ENCODE measurements at places on chromosomes 6 and 20. TPM values are rescaled to one million over a fixed set of nuclear protein-coding genes. Genes with fewer than 3 reads are reported as not detected.

DNA sequence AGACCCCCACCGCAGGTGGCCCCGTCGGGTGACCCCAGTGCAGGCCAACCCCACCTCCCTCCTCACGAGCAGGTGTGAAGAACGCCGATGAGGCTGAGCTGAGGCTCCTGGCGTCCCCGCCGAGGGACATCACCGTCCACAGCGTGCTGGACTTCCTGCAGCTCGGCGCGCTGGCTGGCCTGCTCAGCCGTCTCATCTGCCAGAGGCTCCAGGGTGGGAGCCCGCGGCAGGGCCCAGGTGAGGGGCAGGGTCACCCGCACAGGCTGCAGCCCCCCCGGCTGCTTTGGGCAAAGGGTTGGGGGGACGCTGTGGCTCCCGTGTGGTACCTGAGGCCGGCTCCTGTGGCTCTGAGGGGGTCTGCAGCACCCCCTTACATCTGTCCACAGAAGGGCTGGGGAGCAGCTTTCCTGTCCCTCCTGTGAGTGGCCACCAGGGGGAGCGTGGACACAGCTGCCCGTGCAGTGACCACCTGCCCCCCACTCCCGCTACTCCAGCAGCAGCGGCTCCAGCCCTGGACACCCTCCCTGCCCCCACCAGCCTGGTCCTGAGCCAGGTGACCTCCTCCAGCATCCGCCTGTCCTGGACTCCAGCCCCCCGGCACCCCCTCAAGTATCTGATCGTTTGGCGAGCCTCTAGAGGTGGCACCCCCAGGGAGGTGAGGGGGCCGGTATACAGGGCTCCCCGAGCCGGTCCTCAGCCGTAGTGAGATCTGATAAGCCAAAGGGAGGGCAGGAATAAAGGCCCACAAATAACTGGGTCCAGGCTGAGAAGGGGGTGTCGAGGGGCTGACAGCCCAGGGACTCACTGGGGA is 16.5 kb downstream of the COL20A1 start:
- no peak for DNase-seq

DNA sequence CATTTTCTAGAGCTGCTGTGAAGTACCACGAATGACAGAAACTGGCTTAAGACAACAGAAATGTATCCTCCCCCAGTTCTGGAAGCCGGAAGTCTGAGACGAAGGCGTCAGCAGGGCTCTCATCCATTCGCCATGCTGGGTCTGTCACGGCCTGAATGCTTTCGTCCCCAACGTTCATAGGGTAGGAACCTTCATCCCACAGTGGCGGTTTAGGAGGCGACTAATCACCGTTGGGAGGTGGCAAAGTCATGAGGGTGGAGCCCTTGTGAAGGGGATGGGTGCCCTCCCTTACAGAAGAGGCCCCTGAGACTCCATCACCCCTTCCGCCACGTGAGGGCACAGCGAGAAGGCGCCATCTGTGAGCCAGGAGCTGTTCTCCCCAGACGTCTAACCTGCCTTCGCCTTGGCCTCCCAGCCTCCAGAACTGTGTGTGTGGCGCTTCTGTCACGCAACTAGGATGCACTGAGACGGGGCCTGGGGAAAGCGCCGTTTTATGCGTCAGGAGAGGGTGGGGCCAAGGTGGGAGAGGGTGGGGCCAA is 250.3 kb downstream of the TTLL2 start:
- no peak for DNase-seq

SDHAF4 gene
- 5.4 TPM for total RNA-seq

- no peak for DNase-seq
These were observed 189.4 kb upstream of the PREP start for GRCh38 chr6:105592329-105592728.

DNA sequence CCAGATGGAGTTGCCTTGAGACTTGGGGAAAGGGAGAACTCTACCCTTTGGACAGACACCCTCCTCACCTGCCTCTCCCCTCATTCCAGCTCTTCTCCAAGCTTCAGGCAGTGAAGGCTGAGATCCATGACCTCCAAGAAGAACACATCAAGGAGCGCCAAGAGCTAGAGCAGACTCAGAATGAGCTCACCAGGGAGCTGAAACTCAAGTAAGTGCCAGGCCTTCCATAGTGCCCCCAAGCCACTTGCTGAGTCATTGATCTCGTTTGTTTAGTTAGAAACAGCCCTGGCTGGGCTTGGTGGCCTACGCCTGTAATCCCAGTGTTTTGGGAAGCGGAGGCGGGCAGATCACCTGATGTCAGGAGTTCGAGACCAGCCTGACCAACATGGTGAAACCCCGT is 39.2 kb downstream of the KIF3B start:
- no peak for DNase-seq

DNA sequence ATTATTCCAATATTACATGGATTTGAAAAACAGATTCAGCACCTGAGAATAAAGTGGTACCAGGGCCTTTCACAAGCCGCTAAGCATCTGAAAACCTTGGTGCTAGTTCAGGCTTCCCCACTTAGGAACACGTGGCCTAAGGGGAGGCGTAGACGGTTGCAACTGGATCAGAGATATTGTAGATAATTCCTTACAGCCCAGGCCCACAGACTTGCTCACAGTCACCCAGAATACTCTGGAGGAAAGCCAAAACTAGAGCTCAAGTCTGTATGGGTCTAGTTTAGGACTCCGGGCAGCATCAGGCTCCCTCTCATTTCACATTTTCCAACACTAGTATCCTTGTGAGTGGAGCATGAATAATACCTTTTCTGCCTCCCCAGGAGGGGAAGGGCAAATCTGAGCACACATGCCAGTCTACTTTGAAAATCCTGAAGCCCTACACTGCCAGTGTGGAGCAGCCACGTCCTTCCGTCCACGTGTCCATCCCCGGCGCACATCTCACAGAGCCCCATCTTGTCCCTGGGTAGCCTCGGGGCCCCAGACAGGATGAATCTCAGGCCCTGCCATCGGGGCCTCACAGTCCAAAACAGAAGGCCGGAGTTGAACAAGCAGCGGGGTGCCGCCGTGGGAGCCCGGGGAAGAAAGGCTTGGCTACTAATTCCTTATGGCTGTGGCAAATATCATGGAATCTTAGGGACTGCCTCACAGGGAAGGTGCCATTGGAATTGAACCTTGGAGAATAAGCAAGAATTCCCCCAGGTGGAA is 299.3 kb downstream of the NRN1 start:
- DNase-seq = no peak

DNA sequence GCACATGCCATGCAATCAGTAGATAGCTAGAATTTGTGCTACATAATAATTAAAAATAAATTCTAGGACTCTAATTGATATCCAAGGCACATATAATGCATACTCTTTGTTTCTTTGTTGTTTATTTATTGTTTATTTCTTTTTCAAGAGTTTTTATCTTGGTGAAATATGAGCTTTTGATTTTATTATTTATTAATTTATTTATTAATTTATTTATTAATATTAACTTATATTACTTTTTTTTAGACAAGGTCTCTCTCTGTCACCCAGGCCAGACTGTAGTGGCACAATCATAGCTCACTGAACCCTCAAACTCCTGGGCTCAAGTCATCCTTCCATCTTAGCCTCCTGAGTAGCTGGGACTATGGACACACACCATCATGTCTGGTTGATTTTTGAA is 519.9 kb downstream of the HAO1 start:
- no peak for DNase-seq

DNA sequence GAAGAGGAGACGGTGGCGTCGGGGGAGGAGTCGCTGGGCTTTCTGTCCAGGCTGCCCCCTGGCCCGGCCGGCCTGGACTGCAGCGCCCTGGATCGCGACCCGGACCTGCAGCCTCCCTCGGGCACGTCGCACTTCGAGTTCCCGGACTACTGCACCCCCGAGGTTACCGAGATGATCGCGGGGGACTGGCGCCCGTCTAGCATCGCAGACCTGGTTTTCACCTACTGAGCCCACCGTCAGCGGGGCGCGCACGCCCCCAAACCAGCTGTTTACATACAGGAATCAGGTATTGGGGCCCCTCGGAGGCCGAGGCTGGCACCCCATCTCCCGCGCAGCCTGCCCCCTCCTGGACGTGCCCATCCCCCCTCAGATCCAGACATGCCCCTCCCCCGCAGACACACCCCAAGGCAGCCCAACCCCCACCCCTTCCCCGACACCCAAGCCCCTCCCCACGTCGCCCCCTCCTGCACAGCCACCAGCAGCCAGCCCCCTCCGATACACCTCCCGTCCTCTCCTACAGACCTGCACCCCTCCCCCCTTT is 1.4 kb downstream of the SOX12 start:
- DNase-seq = peak; percentile 17

DNA sequence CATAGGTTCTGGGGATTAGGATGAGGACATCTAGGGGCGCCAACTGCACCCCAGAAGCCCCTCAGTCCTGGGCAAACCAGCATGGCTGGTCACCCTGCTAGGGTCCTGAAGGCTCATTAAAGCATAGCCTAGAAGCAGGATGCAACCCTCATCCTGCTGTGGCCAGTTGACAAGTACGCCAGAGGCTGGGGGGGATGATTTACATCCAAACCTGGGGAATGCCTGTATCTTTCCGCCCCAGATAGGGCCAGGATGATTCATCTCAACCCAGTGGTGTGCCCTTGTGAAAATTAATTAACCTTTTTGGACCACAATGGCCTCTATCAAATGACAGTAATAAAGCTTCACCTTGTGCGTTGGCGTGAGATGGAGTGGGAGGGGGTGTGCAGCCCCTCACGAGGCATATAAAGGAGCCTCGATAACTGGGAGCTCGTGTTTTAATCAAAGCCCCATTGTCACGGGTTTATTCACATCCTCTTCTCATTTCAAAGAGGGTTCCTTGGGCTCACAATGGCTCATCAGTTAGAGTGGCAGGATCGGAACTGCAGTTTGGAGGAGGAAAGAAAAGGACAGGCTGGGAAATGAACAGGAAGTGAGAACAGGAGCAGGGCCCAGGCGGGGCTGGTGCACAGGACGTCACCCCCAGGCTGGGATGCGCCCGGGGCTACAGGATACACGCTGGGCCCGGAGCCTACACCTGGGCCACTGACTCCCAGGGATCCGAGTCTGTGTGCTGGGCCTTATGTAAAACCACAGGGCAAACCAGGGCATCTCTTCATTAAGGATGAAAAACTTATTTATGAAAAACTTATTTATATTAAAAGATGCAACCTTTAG is 121.8 kb upstream of the PHACTR3 start:
- DNase-seq = no peak

DNA sequence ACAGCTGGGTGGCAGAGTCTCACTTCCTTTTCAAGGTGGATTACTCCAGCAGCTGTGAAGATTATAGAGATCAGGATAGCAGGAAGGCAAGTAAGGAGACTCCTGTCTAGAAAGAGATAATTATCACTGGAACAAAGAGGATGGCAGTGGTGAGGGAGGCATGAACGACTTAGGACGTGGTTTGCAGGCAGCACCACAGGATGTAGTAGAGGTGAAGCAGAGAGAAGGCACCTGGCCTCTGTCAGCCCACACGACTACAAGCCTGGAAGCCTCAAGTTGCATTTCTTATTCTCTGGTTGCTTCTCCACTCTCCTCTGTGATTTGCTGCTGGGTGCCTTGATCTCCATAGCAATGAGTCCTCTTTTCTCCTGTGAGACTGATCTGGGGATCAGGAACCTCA is 62.7 kb downstream of the TSHZ2 start:
- DNase-seq = no peak

- peak; percentile 52 for DNase-seq
These were observed 118.3 kb downstream of the SLX4IP start for GRCh38 chr20:10553326-10553984.

TUBE1 gene
- total RNA-seq = 31.2 TPM

GRCh38 chr20:31474758-31475427 is at the start of the genes DEFB124 and REM1:
DEFB124 (minus strand) TSS chr20:31475127; CDS start chr20:31473013, 2,114 bp downstream.
REM1 (plus strand) TSS chr20:31475288; CDS start chr20:31476446, 1,158 bp downstream.
- DNase-seq = no peak

GRCh38 chr6:10302566-10303235 is 112.2 kb downstream of the TFAP2A start:
- no peak for DNase-seq

TREM2 gene
- total RNA-seq = not detected

GRCh38 chr20:44761423-44761822 is 15.8 kb downstream of the KCNK15 start:
- DNase-seq = no peak

DNA sequence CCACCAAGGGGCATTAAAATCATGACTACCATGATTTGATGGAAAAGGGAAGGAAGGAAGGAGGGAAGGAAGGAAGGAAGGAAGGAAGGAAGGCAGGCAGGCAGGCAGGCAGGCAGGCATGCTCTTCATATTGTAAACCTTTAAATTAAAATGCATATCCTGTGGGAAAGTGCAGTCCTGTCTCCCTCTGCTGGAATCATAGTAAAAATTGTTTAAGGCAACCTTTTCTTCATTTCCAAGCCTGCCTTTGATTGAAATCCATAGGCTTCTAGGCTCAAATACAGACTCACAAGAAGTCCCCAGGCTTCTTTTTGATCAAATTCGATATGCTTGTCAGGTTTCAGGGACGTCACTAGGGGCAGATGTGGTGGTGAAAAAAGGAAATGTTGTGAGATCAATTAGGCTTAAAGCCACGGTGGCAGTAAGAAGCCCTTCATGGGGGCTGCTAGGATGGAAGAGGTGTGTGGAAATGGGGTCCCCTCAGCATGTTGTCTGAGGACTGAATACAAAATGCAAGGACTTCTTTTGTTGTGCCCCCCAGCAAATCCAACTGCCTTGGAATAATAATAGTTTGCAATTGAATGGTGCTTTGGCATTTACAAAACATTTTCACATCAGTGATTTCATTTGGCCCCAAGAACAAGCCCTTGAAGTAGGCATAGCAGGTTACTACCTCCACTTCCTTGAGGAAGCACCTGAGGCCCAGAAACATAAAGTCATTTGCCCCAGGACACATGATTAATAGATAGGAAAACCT is 25.6 kb upstream of the GABRR1 start:
- DNase-seq = no peak

RAB32 gene
- total RNA-seq = 12.0 TPM

- no peak for DNase-seq
These were observed 107.9 kb upstream of the SRSF6 start for GRCh38 chr20:43349841-43350240.

GRCh38 chr20:50586531-50587232 is 76.5 kb downstream of the PTPN1 start:
- no peak for DNase-seq

SRMS gene
- total RNA-seq = 0.16 TPM

EYS gene
- not detected for total RNA-seq

- no peak for DNase-seq
These were observed 22.0 kb downstream of the ZNF341 start for GRCh38 chr20:33753763-33754162.

NOX3 gene
- total RNA-seq = not detected

- DNase-seq = peak; percentile 53
These were observed 154.7 kb downstream of the JARID2 start for GRCh38 chr6:15400572-15401004.

GRCh38 chr6:107125771-107126170 is 10.5 kb upstream of the BEND3 start:
- no peak for DNase-seq

DNA sequence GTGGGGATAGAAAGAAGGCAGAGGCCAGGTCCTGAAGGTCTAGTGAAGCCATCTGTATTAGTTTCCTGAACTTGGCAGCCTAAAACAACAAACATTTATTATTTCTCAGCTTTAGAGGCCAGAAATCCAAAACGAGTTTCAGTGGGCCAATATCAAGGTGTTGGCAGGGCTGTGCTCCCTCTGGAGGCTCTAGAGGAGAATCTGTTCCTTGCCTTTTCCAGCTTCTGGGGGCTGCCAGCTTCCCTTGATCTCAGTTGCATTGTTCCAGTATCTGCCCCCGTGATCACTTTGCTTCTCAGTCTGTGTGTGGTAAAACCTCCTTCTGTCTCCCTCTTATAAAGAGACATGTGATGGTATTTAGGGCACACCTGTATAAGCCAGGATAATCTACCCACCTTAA is 82.4 kb downstream of the MAFB start:
- no peak for DNase-seq
